Naive thymus-derived CD8-positive, alpha-beta T cell (primary cell): ENCODE measurements at places on chromosomes 5 and 9. TPM values are rescaled to one million over a fixed set of nuclear protein-coding genes. Genes with fewer than 3 reads are reported as not detected.

DNA sequence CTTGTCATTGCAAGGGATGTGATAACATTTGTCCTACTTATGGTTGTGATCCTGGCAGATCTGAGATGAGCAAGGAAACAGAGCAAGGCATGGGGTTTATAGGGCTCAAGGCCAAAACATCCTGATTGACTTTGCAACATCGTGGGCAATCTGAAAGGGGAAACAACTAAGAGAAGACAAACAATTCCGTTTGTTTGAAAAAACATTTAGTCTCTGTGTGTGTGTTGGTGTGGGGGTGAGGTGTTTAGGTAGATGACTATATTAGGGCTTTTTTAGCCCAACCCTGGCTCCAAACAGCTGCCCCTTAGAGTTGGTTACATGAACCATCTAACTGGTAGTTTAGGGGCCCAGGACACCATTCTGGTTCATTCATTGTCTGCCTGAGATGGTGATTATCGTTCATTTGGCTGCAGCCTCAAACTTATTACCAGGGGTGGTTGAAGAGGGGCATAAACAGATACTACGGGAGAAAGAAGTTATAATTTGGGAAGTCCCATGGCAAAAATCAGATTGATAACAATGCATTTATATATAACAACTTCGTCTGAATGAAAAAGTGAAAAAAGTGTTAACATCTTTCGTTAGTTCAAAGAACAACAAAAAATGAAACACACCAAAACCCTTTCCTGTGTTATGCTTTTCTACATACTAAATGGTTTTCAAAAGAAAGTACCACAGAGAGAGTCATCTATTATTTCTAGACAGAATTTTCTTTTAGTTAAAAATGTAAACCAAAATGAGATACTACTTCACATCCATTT is 5.7 kb downstream of the FYB1 start:
- no peak for DNase-seq

GRCh38 chr5:126417178-126417577 is 6.0 kb upstream of the GRAMD2B start:
- no peak for DNase-seq

KCNV2 gene
- total RNA-seq, result not detected

- no peak for DNase-seq
Observed at GRCh38 chr5:96601715-96602244, 60.4 kb upstream of the CAST start.

- DNase-seq, result no peak
Observed at GRCh38 chr9:117224695-117225094, 190.2 kb downstream of the ASTN2 start.

DNA sequence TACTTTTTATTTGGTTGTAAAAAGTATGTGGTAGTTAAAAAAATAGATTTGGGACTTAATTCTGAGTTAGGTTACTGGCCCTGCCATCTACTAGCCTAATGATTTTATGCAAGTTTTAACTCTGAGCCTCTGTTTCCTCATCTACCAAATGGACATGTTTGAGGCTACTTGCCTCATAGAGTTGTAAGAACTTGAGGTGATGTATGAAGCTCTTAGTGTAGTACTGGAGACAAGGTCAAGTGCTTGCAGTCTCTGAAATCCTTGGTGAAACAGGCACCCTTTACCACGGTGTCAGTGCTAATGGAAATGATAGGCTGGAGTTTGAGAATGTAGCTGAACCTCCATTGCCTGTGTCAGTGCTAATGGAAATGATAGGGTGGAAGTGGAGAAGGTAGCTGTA is 15.3 kb downstream of the GPR107 start:
- DNase-seq, result no peak

GRCh38 chr9:27654629-27655285 is 81.5 kb upstream of the C9orf72 start:
- DNase-seq, result no peak

PPP2R2B gene
- 1.8 TPM for total RNA-seq

TMEM252 gene
- total RNA-seq, result not detected

TOR4A gene
- total RNA-seq, result 0.91 TPM

- DNase-seq, result no peak
Observed at GRCh38 chr5:83942155-83942554, 221.5 kb upstream of the HAPLN1 start.

GRCh38 chr5:123722451-123722850 is 210.5 kb downstream of the CSNK1G3 start:
- no peak for DNase-seq

DNA sequence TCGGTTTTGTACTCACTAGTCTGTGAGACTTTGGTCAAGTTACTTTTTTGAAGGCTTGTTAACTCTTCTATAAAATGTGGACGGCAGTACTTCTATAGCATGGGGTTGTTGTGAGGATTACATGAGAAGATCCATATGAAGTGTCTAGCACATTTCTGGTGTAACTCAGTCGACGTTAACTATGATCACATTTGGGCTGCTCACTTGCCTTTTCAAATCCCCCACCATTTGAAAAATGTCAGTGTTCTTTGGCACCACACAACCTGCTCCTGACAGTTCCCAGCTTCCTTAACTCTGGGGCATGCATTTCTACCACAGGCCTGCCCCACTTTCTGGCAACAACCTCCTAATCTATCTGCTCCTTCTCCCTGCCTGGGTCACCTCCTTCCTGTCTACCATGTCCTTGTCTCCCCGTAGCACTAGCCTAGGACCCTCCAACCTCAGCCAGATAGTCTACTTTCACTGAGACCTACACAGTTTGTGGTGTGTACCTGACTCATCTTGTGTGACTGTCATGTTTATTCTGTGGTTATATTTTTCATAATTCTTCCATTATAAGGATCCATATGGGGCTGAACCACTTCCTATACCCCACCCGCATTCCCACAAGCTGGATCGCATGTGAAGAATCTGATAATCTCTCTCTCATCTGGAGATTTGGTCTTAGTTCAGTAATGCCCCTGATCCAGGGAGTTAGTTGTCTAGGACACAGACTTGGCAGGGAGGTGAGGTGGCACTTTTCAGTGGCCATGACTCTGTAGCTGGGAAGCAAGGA is 30.2 kb upstream of the BASP1 start:
- DNase-seq, result no peak

WNK2 gene
- total RNA-seq, result 0.27 TPM

DNA sequence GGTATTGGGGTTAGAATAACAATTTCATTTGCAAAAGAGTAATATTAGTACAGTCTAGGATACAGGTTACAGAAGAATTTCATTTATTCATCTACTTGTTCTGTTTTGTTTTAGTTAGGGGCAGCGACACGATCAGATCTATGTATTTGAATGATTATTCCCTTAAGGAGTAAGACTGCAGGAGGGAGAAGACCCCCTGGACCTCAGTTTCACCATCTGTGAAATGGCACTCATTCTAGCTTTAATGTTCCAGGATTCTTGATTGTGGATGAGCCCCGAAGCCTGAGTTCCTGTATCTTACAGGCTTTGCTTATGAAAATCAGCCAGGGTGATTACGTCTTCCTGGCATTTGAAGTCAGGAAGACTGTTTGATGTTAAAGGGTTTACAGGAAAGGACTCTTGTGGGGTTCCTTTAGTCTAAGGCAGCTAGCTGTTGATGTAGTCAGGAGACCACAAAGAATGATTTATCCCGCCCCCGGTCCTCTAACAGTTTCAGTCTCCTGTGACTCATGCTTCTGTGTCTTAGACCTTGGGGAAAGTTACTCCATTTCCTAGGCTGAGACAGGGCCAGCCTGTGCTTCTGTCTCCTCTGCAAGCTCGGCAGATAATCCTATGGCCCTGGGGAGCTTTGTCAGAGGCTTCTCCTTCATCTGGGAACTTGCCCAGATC is 11.5 kb downstream of the SMIM3 start:
- peak; percentile 35 for DNase-seq

DNA sequence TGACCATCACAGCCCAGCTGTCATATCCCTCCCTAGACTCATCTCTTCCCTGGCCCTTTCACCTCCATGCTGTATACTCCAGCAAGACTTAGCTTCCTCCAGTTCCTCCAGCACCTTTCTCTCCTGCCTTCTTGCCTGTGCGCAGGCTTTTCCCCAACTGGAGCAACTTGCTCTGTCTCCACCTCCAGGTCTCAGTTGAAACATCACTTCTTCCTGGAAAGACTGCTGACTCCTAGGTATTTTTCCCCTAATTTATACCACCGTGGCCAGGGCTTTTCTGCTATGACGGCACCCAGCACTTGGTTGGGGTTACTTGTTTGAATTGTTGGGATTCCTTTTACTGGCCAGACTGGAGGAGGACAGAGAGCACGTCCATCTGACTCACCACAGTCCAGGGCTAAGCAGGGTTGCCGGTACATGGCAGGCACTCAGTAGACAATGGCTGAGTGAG is 67.5 kb downstream of the KCNIP1 start:
- no peak for DNase-seq

DNA sequence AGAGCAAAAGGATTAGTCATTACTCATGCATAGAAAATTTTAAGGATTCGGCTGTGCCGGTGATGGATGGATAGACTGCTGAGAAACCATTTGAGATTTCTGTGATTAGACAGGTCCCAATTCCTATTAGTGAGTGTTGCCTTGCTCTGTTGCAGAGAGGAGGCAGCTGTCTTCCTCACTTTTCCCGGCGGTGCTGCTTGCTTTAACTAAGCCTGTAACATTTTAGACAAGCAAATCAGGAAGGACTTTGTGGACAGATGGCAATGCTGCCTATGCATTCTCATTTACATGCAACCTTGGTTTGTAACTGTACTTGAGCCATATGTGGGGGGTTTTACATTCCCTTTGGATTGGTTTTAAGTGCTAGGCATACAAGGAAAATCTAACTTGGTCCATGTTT is 1176.3 kb downstream of the CDH18 start:
- no peak for DNase-seq

DCTN4 gene
- 49.4 TPM for total RNA-seq

DPYSL3 gene
- total RNA-seq, result not detected

EQTN gene
- not detected for total RNA-seq

DNA sequence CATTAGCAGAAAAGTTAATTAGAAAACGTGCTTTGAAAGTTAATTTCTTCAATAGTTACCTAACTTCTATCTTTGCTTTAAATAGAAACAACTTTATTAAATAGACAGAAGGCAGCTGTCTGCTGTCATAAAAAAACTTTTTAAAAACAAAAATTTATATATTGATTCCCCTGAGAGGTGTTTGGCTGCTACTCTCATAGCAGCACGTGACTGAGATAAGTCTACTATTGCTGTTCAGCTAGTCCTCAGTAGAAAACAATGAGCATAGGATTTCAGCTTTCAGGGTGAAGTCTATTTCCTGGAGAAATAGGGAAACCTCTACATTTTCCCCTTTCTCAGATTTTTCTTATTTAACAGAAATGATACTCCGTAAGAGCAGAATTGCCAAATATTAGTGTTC is 135.0 kb upstream of the FBN2 start:
- no peak for DNase-seq

BHMT gene
- not detected for total RNA-seq

GRCh38 chr5:87156631-87157030 is 111.1 kb upstream of the RASA1 start:
- no peak for DNase-seq

CARD9 gene
- total RNA-seq, result 0.70 TPM

DNA sequence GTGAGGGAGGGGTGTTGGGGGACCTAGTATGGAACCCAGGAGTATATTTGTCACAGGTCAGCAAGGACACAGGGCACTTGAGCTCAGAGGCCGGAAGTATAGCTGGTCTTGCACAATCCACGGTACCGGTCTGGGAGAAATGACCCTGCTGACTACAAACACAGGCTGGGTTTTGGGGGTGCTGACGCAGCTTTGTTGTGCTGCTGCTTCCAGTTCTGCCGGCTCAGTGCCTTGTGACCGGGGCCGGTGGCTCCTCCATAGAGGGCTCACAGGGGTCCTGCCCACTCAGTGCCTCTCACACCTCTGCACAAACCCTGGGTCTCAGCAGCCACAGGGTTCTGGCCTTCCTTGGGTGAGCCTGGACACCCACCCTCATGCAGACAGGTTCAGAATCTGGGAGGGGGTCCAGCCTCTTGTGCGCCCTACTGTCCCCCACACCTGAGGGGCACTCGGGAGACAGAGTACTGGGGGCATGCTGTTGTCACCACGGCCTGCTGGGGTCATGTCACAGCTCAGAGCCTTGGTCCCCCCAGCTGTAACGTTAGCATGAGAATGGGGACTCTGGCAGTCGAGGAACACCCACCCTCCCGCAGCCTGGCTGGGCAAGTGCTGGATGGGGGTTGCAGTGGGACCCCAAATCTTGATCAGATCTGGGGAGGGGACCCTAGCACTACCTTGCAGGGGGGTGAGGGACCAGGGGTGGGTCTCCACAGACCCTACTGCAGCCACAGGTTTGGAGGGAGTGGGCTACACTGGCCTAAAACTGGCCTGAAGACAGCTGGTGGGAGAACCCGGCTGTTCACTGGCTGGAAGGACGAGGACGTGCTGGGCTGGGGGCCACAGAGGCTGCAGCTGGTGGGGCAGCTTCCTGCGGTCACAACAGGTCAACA is 17.7 kb downstream of the NINJ1 start:
- no peak for DNase-seq

INSL4 gene
- total RNA-seq, result not detected

GRCh38 chr9:76463211-76463610 is 4.2 kb downstream of the GCNT1 start:
- no peak for DNase-seq

DNA sequence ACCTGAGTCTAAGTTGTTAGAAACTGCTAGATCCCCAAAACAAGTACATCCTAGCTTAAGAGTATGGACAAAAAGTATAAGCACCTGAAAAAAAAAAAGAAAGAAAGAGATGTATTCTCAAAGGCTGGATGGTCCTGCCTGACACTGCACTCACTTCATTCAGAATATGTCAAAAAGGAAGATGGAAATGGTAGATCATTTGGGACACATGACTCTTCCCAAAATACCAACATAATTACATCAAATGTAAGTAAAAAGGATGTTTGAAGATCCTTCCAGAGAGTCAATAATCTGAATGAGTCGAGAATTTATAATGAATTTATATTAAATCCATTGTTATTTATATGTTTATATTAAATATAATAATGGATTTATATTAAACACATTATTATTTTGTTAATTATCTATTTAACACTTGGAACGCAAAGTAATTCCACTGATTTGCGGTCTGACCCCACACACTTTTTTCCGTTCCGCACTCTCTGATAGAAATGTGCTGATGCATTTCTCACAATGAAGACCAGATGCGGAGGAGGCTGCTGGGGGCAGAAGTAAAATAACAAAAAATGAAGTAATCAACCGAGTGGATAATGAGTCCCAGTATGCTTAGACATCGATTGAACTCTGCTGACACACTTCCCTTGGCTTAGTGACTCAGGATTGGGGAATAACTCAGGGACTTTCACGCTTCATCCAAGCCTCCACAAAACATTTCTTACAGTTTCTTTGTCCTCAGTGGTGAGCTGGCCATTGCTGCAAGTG is 201.2 kb downstream of the ADAMTS12 start:
- no peak for DNase-seq

OGN gene
- not detected for total RNA-seq

DNA sequence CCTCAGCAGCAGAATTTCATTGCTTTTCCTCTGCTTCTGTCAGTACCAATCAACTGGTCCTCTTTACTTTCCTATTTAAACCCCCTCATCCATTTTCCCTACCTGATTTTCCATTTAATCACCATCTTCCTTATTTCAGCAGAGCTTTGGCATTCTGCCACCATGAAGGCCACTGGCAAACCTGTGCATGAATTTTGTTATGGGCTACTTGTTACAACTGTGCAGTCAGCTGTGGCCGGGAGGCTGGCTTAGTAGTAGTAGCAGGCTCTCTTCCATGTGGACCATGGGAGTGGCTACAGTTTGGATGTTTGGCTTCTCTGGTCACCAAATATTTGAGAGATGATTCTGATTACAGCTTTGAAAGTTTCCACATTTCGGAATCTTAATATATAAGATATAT is 976.6 kb upstream of the SEMA6A start:
- DNase-seq, result no peak

GRCh38 chr5:77250021-77250420 is 39.5 kb downstream of the PDE8B start:
- no peak for DNase-seq

KIF12 gene
- total RNA-seq, result not detected

GRCh38 chr5:109816732-109817131 is 127.0 kb downstream of the MAN2A1 start:
- DNase-seq, result no peak
